ENCODE measurements at places on chromosomes 5 and 9. TPM values are rescaled to one million over a fixed set of nuclear protein-coding genes. Genes with fewer than 3 reads are reported as not detected.
A peak's percentile ranks its signal among the peaks of the same experiment; 100 is the strongest.

Gene WNT8A
- polyA plus RNA-seq: not detected

Gene ANKRD34B
- polyA plus RNA-seq: not detected

- peak; percentile 84 for DNase-seq
Measured at GRCh38 chr5:53008751-53009150, 19.6 kb downstream of the ITGA2 start.

DNA sequence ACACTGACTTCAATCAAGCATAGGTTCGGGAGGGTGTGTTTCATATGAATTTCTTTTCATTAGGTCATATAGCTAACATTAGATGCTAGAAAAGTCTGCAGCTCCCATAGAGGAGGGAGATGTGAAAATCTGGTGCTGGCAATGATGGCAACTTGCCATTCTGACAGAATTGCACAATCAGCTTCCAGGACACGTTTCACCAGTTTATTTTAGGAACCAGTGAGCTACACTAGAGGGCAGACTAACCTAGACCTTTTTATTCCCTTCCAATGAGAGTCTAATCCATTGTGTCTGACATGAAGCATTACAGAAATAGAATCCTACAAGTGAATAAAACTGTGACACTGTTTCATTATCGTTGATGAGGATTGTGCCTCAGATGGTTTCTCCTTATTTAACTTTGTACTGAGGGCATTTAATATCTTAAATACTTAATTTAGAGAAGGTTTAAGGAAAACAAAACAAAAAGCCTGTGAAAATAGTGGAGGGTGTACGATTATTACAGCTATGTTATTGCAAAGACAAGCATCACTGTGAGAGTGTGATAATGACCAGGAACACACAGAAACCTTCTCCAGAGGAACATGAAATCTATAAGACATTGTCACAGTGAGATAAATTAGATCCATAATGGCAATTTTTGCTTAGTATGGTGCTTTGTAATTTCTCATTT lies 363.3 kb upstream of the RPS23 start:
- peak; percentile 81 for DNase-seq
